ENCODE measurements at places on chromosomes 2 and 18.
A peak's percentile ranks its signal among the peaks of the same experiment; 100 is the strongest.

GRCh38 chr2:217994776-217995274 lies 8.0 kb downstream of the TNS1 start:
- no peak for DNase-seq

DNA sequence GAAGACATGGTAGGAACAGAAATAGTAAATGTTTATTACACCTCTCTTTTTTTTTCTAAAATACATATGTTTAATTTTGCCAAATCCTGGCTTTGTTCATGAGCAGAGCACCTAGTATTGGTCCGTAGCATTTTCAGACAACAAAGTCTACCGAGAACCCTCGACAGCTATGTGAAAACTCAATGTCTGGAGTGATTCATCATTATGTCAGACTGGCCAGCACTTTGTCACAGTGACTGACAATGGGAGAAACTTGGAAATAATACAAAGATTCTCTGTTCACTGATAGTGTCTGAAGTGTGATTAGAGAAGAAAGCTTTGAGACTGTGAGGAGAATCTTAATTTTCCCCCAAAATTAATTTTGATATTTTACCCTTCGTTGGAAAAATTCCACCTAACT lies 143.0 kb downstream of the HNMT start:
- DNase-seq: no peak

- peak; percentile 64 for DNase-seq
Observed at GRCh38 chr2:151297882-151298281, 8.4 kb upstream of the NMI start.

DNA sequence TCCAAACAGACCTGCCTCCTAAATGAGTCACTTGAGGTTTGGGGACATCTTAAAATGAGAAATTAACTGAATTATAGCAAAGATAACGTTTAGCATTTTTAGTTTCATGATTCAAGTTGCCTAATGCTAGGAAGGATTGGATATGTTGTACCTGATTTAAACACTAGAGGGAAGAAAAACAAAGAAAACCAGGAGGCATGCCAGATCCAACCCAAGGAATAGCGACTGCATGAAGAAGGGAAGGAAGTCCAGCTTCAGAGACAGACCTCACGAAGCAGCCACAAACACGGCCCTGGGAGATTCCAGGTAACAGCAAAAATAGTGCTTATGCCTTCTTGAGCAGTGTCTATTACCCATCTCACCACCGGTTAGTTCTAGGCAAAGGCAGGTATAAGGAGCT lies 499.9 kb upstream of the SPHKAP start:
- DNase-seq: peak; percentile 83

DNA sequence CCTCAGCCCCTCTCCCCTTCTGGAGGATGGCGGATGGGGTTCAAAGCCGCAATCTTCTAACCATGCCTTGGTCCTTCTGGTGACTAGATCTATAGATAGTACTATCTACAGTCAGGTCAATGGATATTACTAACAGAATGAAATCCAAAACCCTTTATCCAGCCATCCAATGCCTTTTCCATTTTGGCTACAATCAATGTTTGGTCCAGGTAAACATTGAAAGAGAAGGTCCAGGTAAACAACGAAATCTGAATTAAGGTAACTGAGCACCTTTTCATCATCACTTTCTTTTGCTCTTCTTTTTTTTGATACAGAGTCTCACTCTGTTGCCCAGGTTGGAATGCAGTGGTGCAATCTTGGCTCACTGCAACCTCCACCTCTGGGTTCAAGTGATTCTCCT lies 9.7 kb downstream of the PPP4R3B start:
- DNase-seq: no peak

DNA sequence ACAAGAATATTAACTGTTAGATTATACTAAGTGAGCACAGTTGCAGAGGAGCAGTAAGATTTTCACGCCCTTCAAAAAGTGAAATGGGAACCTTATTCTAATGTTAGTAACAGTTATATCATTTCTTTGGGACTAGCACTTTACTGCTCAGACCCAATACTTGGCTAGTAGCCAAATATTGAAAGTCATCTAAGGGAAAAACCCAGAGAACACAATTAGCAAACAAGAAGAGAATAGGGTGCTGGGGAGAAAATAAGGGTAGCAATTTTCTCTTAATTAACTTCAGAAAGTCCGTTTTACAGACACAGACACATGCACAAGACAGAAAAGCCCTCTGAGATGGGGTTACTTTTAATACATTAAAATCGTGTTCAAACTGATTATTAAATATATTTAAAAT lies 71.8 kb downstream of the ID2 start:
- DNase-seq: peak; percentile 11

DNA sequence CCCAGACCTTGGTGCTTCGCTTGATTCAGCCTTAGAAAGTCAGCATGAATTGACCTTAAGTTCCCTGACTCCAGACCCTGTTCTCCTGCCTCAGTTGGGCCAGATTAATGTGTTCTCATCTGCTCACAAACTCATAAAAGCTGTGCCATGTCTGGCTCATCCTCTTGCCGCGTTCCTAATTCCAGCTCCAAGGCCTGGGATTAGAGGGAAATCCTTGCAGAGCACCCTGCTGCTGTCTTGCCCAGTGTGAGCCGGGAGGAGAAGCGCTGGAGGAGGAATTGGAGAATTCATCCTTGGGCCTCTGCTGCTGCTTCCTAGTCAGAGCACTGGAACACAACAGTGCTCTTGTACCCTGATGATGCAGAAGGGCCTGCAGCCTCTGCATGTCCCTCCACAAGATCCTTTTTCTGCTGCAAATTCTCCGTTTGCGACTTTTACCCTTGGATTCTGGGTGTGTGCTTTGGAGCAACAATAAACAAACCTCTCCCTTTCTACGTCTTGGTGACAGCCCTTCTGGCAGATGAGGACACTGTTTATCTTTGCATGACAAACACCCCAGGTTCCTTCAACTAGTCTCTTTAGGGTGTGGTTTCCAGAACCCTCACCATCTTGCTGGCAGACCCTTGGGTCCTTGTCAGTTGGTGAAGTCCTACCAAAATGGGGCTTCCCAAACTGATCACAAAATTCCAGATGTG lies 46.9 kb upstream of the CNGA3 start:
- DNase-seq: no peak

DNA sequence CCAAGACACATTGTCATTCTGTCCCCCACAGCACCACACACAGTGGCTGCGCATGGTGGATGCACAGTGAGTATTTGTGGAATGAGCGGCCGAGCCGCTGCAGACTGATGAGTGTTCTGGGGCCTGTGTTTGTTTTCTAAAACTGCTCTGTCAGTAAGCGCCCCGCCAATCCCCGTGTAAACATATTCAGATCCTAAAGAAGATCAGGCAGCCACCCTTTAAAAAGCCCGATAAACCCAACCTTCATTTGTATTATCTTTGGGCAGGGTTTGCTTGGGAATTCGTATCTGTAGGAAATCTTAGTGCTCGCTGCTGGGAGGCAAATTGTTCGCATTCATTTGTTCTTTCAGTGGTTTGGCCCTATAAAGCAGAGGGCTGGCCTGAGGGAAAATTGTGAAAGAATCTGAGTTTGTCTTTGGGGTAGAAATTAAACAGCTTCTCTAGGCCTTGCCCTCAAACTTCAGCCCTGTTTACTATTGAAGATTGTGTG lies 68.6 kb downstream of the TGOLN2 start:
- peak; percentile 57 for DNase-seq

- DNase-seq: no peak
Observed at GRCh38 chr2:156322051-156322685, 10.4 kb downstream of the NR4A2 start.

- DNase-seq: no peak
Observed at GRCh38 chr2:200767111-200767885, 44.4 kb upstream of the BZW1 start.

DNA sequence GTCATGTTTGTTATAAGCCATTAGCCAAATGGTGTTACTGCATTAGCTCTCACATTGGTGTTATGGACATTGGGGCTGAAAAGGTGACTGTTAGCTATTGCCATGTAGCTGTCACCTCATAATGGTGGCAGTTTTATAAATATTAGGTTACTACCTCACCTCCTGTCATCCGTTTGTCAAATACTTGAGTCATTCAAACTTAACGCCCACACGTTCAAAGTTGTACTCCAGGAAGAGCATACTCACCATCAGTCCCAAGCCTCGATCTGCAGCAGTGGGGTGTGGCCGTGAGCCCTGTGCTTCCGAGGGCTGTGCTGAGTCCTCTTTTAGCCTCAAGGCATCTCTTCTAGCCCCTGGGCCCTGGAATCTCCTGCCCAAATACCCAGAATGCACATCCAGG lies 87.3 kb downstream of the PDK1 start:
- no peak for DNase-seq

DNA sequence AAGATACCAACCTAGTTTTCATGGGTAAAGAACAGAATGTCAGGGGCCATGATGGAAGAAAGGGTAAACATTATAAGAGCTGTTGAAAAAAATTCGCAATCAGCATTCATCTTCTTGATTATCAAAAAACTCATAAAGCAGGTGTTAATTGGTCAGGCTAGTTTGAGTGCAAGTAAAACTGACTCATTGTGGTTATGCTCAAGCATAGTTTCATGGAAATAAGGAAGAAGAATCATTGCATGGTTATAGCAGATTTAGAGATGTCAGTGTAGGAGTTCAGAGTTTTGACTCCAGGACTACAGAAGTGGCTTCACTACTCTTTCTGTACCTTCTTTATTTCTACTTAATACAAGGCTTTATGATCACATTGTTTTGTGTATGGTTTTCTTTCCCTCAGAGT lies 26.9 kb upstream of the CDH19 start:
- DNase-seq: no peak

DNA sequence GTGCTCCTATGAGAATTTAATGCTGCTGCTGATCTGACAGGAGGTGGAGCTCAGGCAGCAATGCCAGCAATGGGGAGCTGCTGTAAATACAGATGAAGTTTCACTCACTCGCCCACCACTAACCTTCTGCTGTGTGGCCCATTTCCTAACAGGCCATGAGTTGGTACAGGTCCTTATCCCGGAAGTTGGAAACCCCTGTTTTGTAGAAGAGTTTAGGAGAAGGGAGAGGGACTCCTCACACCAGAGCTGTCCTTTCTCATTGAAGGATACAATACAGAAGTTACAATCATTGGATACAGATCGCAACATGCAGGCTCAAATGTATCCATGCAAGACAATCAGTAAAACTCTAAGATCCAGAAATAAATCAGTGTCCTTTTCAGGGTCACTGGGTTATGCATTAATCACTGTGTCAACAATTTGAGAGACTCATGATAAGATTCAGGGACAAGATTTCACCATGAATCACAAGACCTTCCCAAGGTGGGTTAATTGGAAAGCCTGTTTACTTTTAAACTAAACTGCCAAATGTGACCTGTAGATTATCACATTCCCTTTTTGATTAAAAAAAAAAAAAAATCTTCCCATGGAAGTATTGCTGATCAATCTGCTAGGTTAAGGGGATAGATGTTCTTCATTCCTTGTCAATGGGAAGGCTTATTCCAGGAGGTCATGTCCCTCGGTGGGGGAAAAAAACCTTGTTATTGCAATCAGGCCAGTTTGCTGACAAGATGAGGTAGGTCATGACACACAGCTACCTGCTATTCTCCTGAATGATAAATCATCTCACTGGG lies 97.2 kb downstream of the SP100 start:
- no peak for DNase-seq

All from muscle of leg (tissue), 16 donors.